Esophagus squamous epithelium (tissue), 5 donors: ENCODE measurements at places on chromosomes 3 and 15.

GRCh38 chr3:72080095-72080494, 295.1 kb upstream of the PROK2 start:
- no peak for DNase-seq

GRCh38 chr3:114877378-114878113, 269.5 kb downstream of the ZBTB20 start:
- DNase-seq: no peak

DNA sequence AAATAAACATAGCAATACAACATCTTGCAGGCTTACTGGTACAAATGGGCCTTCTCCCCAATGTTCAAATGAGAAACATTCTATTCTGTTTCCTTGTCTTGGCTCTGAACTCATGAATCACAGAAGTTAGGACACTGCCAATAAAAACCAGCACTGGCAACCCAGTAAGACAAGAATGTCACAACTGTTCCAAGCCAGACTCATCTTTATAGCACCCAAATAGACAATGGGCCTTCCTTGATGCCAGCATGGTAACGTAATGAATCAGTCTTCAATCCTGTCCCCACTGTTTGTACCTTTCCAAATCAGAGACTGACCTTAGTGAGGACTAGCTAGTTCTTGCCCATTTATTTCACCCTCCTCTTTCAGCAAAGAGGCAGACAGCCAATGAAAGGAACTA, 14.1 kb upstream of the RPS17 start:
- DNase-seq: no peak

DNA sequence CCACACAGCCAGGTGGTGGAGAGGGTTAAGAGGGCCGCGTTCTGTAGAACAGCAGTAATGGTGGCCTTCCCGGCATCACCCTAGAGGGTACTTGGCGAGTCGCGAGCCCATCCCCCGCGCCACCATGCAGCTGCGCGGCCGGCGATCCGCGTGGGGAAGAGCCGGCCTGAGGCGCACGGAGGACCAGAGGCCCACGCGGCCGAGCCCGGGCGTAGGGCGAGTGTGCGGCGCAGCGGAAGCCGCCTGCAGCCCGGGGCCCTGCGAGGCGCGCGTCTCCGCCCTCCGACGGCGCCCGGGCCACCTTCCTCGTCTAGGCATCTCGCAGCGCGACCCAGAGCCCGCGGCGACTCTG, 423 bp downstream of the TKT start:
- DNase-seq: no peak

DNA sequence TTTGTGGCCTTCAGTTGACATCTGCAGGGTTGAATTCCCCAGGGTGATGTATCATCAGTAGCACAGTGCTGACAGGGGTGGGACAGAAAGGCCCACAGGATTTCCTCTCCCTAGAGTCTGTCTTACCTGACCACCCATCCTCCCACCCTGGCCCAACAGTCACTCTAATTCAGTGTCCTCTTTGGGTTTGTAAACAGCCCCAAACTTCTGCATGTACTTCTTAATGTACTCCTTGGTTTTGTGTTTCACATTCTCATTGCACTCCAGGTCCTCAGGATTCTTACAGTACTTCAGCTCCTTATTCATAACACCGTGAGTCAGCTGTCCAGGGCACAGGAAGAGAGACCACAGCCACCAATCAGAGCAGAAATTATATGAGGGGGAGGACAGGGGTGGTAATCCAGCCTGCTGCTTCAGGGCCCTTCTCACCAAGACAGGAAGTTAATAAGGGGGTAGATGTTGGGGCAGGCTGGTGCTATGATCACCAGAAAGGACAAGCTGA, 37.5 kb downstream of the NBEAL2 start:
- no peak for DNase-seq

DNA sequence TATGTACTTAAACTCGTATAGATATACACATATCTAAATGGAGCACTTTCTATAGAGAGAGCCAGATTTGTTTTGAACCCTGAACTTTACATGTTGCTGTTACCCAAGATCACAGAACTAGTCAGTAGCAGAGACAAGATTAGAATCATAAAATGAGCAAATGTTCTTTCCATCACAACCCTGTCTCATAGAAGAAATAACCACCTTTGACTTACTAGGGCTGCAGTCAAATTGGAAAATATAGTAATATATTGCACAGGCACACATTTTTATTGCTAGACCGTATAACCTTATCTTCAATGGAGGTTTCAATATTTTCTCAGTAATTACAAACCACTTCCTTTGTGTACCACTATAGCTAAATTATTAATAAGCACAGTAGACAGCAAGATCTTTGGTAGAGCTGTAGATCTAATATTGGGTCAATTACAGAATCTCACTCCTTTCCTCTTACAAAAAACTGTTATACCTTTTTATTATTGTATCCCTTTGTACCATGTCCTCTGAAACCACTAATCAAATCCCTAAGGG, 41.5 kb upstream of the TBL1XR1 start:
- no peak for DNase-seq
